ENCODE measurements at places on chromosomes 3 and 15.

- DNase-seq, result no peak
These were observed 1242.5 kb upstream of the GBE1 start for GRCh38 chr3:83003917-83004316.

- DNase-seq, result no peak
These were observed 112.0 kb downstream of the SOX2 start for GRCh38 chr3:181823716-181824115.

DNA sequence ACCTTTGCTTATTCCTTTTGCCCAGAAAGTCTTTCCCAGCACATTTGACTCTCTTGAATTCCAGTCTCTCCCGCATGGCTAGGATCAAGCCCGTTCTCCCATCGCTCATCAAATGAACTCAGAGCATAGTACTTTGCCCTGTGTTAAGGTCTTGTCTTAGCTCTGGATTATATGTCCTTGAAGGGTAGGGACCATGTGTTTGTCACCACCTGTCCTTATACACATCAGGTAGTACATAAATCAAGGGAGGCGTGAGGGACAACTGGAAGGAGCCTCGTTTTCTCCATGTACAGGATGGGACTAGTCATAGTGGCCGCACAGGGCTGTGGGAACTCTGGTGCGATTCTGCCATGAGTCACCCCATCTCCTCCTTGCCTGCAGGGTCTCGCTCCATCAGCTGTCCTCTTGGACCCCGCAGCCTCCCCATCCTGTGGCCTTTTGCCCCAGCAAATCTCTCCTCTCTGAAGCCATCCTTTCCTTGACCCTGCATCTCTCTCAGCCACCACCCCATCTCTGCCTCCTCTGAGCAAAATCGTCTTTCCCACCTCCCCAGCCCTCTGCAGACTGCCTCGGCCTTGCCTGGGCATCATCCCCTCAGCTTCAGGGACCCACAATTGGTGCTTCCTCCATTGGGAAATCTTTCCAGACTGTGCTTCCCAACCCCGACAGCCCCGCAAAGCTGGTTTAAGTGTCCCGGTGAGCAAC lies 33.4 kb upstream of the RAB6B start:
- no peak for DNase-seq

DNA sequence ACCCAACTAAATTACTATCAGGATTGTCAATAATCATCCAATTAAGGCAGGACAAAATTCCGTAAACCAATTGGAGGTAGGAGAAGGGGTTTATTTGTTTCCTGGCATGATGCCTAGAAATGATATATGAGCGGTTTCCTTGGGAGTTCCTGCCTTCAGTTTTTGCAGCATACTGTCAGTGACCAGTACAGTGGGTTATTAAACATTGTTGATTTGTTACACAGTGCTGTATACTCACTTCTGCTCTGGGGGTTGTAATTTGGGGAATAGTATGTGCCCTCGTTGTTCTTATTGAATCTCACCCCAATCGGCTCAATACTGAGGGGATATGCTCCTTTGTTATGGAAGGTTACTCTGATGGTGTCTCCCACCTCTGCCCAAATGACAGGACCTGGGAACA lies 22.2 kb downstream of the CP start:
- DNase-seq, result peak; percentile 54

- DNase-seq, result peak; percentile 64
These were observed 56.5 kb downstream of the DCLK3 start for GRCh38 chr3:36707623-36708409.

GRCh38 chr3:127124120-127124519 lies 68.8 kb upstream of the PRR23E start:
- DNase-seq, result no peak

DNA sequence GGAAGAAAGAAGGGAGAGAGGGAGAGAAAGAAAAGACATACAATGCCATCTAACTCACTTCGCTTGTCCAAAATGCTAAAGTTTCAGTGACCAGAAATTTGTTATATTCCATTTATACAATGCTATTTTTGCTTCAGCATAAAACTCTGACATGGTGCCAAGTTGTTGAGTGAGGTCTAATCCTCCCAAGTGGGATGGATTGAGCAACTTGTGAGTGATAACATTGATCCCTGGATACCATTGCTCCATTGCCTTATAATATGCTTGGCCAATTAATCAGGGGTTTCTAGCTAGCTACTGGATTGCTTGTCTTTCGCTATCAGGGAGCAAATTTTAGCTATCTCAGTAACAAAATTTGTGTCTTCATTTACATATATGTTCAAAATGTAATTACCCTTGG lies 615.6 kb upstream of the DPPA4 start:
- no peak for DNase-seq

DNA sequence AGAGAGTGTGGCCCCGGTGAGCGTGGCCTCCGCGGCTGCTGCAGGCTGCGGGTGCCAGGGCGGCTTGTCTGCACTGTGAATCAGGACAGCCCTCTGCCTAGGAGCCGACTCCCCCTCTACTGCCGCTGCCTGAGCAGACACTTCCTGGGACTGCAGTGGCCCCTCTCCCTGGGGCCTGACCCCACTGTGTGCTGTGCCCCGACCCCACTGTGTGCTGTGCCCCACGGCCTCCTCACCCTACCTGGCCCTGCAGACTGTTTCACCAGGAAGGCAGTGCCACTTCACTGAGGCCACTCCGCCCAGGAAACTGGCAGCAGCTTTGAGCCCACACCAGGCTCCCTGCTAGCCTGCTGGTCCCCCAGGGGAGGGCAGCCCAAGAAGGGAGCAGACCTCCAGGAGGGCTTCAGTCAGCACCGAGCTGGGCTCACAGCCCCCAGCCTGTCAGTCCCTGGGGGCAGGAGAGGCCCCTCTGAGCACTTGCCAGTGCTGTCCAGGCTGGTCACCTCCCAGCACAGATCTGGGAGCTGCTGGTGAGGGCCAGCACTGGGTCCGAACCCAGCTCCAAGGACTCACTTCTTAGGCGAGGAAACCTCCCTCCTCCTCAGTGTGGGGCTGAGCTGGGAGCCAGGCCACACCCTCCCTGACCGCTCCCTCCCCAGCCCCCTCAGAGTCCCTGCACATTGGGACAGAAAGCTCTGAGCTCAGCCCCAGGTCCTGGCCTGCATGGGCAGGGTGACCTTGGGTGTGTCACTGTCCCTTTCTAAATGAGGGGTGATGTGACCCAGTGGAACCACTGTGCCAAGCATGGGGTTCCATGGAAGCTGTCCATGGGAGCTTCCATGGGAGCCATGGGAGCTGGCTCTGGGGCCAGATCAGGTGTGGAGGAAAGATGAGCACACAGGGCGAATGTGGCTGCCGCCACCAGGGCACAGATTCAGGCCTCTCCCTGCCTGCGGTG lies 56.8 kb downstream of the DNAJB8 start:
- DNase-seq, result no peak

GRCh38 chr3:128515-129172 lies 67.9 kb upstream of the CHL1 start:
- no peak for DNase-seq

GRCh38 chr3:127784865-127785710 lies 37.2 kb downstream of the MGLL start:
- no peak for DNase-seq

- no peak for DNase-seq
These were observed 109.6 kb upstream of the ARHGEF3 start for GRCh38 chr3:56911363-56911762.

DNA sequence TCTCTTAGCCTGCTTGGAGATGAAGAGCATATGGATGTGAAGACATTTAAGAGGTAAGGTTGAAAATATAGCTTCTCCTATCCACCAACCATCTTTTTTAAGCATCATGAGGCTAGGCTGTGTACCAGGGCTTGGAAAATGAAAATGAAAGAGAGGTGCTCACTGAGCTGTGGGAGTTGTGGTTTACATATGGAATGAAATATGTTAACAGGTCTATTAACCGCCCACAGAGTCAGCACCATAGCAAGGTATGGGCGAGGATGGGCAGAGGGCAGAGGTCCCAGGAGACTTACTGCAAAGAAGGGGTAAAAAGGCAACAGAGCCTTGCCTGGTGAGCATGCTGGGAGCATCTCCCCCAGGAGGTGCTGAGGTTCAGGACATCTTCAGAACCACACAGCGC lies 273.1 kb downstream of the GABRG3 start:
- no peak for DNase-seq

DNA sequence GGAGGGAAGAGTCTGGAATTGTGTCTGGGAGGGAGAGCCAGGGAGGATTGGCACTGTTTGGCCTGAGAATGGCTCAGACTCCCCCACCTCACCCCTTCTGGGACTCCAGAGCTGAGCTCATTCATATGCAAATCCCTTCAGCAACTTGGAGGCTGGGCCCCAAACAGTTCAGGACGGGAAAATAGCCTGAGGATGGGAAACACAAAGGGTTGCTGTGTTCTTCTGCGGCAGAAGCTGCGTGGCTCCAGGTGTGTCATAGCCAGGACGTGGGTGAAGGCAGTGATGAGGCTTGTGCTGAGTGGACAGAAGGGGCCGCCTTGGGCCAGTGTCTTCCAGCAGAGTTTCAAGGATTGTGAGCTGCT lies 16.6 kb downstream of the MASP1 start:
- no peak for DNase-seq

DNA sequence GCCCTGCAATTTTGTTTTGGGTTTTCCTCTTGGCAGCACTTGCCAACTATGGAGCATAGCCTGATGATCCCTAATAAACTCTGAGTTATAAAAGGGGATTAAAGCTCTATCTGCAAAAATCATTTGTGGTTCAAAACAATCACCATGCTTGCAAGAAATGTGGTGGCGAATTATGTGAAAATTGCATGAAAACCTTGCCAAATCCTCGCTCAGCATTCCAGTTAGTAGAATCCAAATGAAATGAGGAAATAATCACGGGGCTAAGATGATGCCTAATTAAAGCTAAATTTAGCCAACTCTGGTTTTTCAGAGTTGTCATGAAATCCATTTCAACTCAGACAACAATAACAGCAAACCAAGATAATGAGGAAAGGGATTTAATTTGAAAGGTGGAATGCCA lies 73.0 kb upstream of the PROK2 start:
- no peak for DNase-seq

GRCh38 chr3:38029400-38030125 lies at the start of gene PLCD1:
TSS of gene PLCD1 (minus strand) at chr3:38029642. CDS start at chr3:38029539, 103 bp downstream.
- peak; percentile 22 for DNase-seq

- no peak for DNase-seq
These were observed 74.1 kb upstream of the SYN2 start for GRCh38 chr3:11930084-11930483.

DNA sequence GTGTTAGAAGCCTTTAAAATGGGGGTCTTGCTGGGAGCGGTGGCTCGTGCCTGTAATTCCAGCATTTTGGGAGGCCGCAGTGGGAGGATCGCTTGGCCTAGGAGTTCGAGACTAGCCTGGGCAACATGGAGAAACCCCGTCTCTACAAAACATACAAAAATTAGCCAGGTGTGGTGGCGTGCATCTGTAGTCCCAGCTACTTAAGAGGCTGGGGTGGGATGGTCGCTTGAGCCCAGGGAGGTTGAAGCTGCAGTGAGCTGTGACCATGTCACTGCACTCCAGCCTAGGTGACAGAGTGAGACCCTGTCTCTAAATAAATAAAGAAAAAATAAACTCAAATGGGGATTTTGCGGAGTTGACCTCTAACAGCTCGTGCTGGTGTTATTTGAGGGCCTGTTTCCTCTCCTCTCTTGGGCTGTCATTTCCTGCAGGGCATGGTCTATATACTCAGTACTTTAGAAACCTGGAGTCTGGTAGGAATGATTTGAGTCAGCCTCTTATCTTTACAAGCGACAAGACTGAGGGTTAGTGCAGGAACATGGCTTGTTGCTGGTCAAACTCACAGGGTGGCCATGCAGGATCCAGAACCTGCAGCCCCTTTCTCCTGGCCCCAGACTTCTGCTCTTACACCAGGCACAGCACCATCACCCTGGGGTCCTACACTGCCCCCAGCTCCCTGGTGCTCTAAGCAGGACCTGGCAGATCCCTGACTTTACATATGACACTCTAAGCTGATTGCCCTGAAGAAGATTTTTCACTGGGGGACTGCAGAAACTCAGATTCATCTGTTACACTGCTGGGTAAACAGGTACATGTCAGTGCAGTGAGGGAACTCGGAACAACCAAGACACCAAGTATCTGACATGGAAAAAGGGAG lies 15.1 kb downstream of the EHD4 start:
- no peak for DNase-seq

GRCh38 chr15:85825719-85826118 lies 31.0 kb upstream of the KLHL25 start:
- DNase-seq, result no peak

DNA sequence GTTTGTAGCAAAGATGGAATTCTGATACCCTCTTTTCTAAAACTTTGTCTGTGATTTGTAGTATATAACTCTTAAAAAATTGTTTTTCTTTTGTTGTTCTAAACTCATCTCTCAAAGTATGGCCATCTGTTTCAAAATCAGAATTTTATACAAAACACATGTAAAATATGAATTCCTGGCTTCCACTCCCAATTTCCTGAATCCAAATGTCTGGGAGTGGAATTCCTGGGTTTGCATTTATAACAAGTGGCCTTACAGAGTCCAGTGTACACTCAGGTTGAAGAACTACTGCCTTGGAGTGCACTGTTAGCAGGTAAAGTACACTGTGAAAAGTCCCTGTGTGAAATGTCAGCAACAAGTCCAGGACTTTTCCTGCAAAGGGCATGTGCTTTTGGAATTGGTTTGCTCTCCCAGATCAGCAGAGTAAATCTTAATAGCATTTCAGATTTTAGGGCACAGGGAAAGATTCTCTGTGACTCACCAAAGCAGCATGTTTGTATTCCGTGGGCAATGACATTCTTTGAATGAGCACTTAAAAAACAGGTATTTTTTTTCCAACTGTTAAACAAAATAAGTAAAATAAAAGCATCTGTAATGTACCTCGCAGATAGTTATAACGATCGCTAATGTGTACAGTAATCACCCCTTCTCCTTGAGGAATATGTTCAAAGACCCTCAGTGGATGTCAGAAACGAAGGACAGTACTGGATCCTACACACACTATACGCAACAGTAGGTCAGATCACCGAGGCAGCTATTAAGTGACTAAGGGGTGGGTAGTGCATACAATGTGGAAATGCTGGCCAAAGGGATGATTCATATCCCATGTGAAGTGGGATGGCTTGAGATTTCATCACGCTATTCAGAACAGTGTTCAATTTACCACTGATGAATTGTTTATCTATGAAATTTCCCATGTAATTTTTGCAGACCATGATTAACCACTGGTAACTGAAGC lies 2.0 kb upstream of the CLDN16 start:
- DNase-seq, result peak; percentile 64

DNA sequence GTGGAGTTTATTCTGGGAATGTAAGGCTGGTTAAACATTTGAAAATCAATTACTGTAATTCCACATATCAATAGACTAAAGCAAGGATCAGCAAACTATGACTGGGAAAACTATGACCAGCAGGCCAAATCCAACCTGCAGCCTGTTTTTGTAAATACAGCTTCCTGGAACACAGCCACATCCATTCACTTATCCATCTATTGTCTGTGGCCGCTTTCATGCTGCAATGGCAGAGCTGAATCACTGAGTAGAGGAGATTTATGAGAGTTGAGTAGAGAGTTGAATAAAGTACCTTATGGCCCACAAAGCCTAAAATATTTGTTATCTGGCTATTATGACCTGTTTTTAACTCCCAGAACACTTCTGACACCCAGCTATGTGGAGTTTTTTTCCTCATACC lies 12.2 kb downstream of the MYLK start:
- no peak for DNase-seq

DNA sequence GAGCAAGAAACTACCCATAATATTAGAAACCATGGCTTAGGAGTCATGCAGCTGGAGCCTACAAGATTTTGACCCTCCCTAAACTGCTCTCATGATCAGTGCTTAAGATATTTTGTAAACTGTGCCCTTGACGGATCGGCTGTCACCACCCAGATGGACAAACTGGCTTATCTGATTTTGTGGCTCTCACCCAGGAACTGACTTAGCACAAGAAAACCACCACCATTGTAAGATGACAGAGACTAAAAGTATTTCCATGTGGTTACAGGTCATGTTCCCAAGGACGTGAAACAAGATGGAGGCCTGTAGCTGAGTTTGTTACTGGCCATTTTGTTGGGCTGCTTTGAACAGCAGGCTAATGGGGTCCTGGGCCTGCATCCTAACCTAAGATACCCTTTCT lies 940.9 kb downstream of the OTOL1 start:
- no peak for DNase-seq
